Liver (tissue), 10 donors: ENCODE measurements at places on chromosomes 5 and 9. TPM values are rescaled to one million over a fixed set of nuclear protein-coding genes. Genes with fewer than 3 reads are reported as not detected.

TRPM6 gene
- 0.67 TPM for total RNA-seq

DNA sequence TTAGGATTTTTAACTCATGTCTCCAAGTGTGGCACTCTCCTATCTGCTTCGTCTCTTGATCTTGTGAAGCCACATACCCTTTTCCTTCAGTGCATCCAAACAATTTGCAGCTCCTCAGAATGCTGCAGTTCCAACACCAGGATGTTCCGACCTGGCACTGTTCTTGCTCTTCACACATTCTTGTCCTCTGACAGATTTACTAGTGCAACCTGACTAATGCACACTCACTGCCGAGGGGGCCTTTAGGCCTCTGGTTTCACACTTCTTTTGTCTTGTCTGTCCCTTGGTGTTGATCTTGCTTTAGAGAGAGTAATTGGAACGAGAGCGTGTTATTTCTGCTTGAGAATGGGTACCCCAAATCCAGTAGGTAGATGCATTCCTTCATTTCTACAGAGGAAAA, 15.0 kb downstream of the ARHGAP26 start:
- H3K36me3 ChIP-seq = no peaks in the 10 kb centered on the region
- no peak overlapping the region for H3K27ac ChIP-seq
- DNase-seq = no peak
- peaks cover 6% of the 10 kb centered on the region for H3K4me1 ChIP-seq
- H3K27me3 ChIP-seq = no peaks in the 10 kb centered on the region

DNA sequence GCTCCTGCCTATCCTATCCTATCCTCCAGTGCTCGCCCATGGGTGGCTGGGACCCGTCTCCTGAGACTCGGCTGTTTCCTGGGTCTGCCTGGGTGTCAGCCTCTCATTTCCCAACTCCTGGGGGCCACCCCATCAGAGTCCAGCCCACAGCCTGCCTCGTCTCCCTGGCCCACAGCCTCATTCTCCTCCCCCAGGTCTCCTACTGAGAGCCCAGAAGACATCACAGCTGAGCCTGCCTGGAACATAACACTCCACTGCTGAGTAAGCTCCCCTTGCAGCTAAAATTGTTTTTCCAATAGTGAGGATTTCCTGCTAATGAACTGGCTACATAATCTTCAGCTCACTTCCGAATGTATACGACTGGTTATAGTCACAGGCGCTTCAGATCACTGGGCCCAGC, 95.3 kb downstream of the TTLL11 start:
- no peak overlapping the region for H3K4me3 ChIP-seq
- DNase-seq = no peak
- H3K27me3 ChIP-seq = no peaks in the 10 kb centered on the region
- peaks cover 21% of the 10 kb centered on the region for H3K4me1 ChIP-seq
- H3K27ac ChIP-seq = no peak overlapping the region

DNA sequence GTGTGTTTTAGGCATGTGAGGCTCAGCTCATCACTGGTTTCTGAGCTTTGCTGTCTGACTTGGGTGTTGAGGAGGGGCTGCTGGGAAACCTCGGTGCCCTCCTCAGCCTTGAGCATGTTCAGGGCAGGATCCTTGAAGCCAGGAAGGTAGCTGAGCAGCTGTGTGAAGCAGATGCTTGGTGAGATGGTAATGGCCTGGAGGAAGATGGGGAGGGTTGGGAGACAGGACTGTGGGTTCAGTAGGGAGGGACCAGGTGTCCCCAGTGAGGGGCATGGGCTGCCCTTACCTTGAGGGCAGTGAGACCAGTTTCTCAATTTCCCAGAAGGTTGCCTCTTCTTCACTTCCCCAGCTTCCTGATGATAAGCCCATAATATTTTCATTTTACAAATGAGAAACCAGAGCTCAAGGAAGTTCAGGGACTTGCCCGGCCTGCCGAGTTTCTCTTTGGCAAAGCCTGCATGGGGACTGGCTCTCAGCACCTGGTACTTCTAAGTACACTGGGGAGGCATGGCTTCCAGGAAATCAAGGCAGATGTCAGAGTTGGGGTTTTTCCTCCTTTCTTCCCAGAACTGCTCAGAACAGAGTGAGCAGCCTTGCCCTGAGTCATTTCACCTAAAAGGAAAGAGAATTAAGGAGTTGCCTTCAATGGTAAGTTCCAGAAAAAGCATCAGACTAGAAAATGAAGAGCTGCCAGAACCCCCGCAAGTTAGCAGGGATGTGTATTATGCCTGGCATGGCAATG, 225.7 kb downstream of the MAST4 start:
- H3K27me3 ChIP-seq = no peaks in the 10 kb centered on the region
- no peak overlapping the region for H3K27ac ChIP-seq
- H3K4me3 ChIP-seq = no peak overlapping the region
- no peak for DNase-seq
- H3K4me1 ChIP-seq = peaks cover 7% of the 10 kb centered on the region
- H3K36me3 ChIP-seq = no peaks in the 10 kb centered on the region

DNA sequence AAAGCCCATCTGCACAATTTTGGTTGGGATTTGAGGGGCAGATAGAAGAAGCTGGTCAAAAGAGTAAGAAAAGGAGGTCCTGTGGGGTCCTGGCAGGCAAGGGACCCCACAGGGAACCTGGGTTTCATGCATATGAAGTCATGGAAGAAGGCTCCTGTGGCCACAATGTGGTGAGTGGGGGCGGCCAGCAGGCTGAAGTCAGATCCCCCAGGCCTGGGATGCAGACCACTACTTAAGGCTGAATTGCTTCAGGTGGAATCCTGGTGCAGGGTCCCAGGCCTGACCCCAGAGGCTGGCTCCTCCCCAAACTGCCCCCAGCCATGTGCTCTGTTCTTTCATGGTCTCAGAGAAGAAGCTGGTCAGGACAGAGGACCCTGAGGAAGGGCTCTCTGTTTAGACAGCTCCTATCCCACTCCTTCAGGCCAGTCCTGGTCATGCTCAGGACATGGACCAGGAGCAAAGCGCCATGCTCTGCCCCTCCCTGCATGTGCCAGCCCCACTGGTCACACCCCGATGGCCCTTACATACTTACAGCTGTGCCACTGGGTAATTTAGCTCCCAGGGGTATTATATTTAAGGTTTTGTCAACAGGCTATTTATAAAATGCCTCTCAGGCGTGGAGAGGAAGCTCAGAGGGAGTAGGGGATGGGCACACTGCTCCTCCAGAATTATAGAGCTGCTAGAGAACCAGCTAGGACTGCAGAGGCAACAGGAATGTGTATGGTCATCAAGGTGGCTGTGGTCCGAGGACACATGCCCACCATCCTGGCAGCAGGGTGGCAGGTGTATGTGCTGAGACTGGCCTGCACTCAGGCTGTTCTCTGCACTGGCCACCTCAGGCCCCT, 33.4 kb downstream of the C5orf15 start:
- H3K36me3 ChIP-seq = no peaks in the 10 kb centered on the region
- no peak overlapping the region for H3K4me3 ChIP-seq
- no peak overlapping the region for H3K27ac ChIP-seq
- H3K27me3 ChIP-seq = no peaks in the 10 kb centered on the region
- DNase-seq = no peak

DNA sequence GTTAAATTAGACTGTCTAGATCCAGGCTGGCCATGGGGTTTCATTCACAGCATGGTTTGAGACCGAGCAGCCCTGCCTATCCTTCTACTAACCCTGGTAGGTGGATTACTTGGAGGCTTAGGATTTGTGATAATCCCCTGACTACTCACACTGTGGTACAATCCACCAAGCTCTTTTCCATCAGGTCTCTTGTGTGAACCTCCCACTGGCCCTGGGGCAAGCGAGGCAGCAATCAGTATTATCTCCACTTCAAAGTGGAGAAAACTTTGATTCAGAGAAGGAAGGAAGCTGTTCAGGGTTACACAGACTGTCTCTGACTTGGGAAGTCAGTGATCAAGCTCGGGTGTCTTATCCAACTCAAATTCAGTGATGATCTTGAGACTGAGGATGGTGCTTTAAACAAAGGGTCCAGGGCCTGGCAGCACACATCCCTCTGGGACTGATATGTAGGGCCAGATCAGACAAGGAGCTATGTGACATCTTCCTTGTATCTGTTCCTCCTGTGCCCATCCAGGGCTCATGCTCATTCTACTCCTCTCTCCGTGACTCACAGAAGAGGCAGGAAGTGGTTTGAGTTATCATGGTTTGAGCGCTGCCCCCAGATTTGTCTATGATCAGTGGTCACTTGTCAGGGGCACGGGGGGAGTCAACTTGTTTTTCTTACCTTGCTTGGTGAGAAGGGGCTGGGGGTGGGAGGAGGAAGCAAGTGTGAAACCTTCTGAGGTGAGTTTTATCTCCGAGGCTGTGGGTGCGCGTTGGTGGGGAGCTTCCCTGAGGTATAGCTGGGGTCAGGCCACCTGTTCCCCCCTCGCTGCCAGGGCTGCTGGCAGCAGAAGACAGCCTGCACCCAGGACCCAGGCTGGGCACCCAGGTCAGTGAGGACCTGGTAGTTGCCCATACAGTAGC, 48.6 kb downstream of the RGS3 start:
- peaks cover 13% of the 10 kb centered on the region for H3K4me1 ChIP-seq
- H3K27ac ChIP-seq = no peak overlapping the region
- H3K36me3 ChIP-seq = no peaks in the 10 kb centered on the region
- H3K4me3 ChIP-seq = no peak overlapping the region
- H3K27me3 ChIP-seq = no peaks in the 10 kb centered on the region

GRCh38 chr5:61331407-61332357, at the start of gene ZSWIM6:
ZSWIM6 (plus strand) TSS chr5:61332258; CDS start chr5:61332273, 15 bp downstream.
- no peaks in the 10 kb centered on the region for H3K4me1 ChIP-seq
- peak; percentile 99 for DNase-seq
- H3K4me3 ChIP-seq = peak within 1 kb of the TSS; percentile 92
- H3K36me3 ChIP-seq = no peaks in the 10 kb centered on the region
